ENCODE measurements at places on chromosomes 13 and 19. TPM values are rescaled to one million over a fixed set of nuclear protein-coding genes. Genes with fewer than 3 reads are reported as not detected.
A peak's percentile ranks its signal among the peaks of the same experiment; 100 is the strongest.

GRCh38 chr19:4722671-4723594 lies 709 bp downstream of the DPP9 start:
- no peak for DNase-seq

- DNase-seq, result peak; percentile 5
Measured at GRCh38 chr13:72536714-72537394, 190.6 kb downstream of the MZT1 start.

GRCh38 chr13:20544201-20544923 lies 18.7 kb upstream of the CRYL1 start:
- DNase-seq, result no peak

DNA sequence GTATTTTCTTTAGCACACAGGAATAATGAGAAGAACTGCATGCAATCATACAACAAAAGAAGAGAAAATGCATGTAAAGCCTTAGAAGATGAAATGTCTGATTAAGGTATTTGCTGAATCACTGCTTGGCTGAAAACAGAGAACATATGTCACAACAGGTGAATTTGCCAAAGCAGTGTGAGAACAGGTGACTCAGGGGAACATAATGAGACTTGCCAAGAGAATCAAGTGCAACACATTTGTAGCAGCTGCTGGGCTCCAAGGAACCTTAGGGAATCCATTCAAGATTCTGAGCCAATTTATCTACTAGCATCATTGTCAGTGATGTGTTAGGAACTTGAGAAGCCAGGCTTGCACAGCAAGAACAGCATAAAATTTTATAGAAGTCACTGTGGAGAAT lies 273.1 kb downstream of the PCDH20 start:
- DNase-seq, result no peak

DNA sequence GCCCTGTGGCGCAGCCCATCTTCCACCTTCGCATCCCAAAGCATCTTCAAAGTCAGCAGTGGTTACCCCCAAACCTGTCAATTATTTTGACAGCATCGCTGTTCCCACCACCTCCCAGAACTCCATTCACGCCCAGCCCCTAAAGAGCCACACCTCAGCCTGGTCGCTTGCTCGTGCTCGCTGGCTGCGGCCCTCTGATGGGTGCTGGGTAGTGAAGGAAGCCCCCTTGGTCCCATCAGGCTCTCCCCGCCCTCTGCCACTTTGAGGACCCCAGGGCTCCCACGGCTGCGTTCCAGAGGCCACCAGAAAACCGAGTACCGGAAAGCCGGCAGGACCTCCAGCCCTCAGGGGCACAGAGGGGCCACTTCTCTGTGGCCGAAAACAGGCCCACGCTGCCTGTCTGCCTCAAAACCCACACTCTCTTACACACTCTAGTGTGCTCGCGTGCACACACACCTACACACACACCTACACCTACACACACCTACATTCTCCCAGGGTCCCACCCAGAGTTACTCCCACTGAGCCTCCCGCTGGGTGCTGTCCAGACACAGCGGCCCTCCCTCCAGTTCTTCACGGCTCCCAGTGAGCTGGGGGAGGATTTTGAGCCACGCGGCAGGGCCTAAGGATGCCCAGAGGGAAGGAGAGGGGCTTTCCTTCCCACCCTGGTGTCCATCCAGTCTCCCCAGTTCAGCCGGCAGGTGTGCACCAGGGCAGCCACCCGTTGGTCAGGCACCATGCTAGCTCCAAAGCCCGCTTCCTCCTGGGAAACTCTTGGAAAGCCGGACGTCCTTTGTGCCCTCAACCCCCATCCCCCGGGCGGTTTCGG lies 1.9 kb downstream of the VSTM2B start:
- DNase-seq, result no peak

DNA sequence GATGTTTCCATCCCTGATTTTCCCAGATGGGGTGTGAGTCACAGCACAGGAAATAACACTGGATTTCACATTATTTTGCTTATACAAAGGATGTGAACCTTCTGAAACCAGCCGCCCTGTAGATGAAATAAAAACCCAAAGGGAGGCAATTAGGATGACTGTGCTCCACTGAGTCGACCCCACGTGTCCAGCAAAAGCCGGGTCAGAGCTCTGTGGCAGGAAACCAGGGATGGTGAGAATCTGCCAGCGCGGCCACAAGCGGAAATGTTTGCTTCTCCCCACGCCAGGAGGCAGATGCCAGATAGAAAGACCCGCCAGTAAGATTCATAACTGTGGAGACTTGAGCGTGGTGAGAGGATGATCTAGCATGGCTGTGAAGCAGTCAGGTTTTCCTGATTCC lies 764.4 kb downstream of the LIG4 start:
- DNase-seq, result no peak

GRCh38 chr19:30374539-30374864 lies 2.3 kb downstream of the ZNF536 start:
- no peak for DNase-seq

The NAT14 gene
- polyA plus RNA-seq, result 27.0 TPM

The BRSK1 gene
- polyA plus RNA-seq, result 7.4 TPM

The CD22 gene
- polyA plus RNA-seq, result 0.82 TPM

The SLC46A3 gene
- polyA plus RNA-seq, result 1.5 TPM

Measured in forelimb muscle (tissue), 1 donor.